SHP77 treated with DMSO at 0.1 percent for 48 hours (cell line): ENCODE measurements at places on chromosomes 2 and 18.

DNA sequence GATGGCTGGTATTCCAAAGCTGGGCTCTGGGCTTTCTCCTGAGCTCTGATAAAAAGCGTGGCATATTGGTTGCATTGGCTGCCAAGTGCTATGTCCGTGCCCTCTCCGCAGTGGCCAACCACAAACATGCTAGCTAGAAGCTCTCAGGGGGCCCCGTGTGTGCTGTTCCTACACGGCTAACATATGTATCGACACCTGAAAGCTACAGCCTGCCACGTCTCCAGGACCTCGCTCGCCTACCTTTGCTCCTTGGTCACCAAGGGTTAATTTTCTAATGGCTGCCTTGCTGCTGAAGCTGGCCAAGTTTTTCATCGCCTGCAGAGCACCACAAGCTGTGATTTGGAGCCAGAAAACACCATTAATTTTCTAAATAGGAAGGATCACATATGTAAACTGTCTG, 888.4 kb downstream of the BCL11A start:
- no peak for DNase-seq

GRCh38 chr2:180057706-180058412, 50.8 kb upstream of the CWC22 start:
- no peak for DNase-seq

- DNase-seq: no peak
Observed at GRCh38 chr2:650343-651310, 26.6 kb downstream of the TMEM18 start.

- no peak for DNase-seq
Observed at GRCh38 chr2:71790226-71791060, 337.1 kb downstream of the DYSF start.

- no peak for DNase-seq
Observed at GRCh38 chr2:157420771-157421323, 23.0 kb downstream of the CYTIP start.

- DNase-seq: peak; percentile 94
Observed at GRCh38 chr18:27785815-27786471, 391.0 kb downstream of the CDH2 start.

DNA sequence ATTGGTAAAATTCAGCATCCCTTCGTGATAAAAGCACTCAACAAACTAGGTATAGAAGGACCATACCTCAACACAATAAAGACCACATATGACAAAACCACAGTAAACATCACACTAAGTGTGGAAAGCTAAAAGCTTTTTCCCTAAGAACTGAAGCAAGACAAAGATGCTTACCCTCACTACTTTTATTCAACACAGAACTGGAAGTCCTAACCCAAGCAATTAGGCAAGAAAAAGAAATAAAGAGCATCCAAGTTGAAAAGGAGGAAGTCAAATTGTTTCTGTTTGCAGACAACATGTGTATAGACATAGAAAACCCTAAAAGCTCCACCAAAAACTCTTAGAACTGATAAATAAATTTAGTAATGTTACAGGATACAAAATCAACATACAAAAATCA, 271.7 kb downstream of the RBM43 start:
- DNase-seq: no peak

- DNase-seq: no peak
Observed at GRCh38 chr2:242098445-242099128, 229.1 kb downstream of the RTP5 start.

- no peak for DNase-seq
Observed at GRCh38 chr2:23066686-23067085, 318.3 kb upstream of the KLHL29 start.
